ENCODE measurements at places on chromosomes 2 and 18.

DNA sequence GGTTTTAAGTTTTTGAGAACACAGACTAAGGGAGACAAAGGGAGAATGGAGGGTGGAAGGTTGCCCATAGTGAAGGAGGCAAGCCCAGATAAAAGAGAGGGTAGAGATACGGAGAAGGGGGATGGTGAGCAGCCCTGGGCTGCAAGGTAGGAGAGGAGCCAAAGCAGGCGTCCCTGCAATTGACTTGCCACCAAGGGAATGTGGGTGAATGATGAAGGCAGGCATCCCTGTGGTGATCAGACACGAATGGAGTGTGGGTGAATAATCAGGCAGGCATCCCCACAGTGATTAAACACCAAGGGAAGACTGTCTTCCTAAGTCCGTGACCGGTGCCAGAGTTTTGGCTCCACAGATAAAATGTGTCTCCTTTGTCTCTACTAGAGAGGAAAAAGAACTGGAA is 16.5 kb upstream of the ALPK2 start:
- DNase-seq: no peak

DNA sequence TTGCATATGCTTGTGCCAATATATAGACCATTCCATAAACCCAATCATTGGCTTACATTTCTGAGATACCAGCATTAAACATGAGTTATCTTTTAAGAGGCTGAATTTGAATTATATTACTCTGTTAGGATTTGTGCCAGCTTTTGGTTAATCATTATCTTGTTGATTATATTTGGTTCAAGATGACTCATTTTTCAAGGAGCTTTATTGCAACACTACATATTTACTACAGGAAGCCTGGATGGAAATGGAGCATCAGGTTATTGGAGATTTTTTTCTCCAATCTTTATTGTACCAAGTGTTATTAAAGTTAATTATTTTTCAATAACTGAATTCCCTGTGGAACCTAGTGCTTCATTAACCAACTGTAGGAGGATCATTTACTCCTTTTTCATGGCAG is 26.4 kb downstream of the EML4 start:
- DNase-seq: no peak

- no peak for DNase-seq
These were observed 379.1 kb downstream of the MEIS1 start for GRCh38 chr2:66813976-66814375.

GRCh38 chr2:221166292-221166691 is 405.8 kb downstream of the EPHA4 start:
- DNase-seq: no peak

- no peak for DNase-seq
These were observed 37.2 kb downstream of the GALNT1 start for GRCh38 chr18:35618696-35619095.

- DNase-seq: no peak
These were observed 114.8 kb upstream of the ZNF236 start for GRCh38 chr18:76707534-76707933.

GRCh38 chr2:63571291-63571690 is 17.0 kb downstream of the WDPCP start:
- DNase-seq: no peak

DNA sequence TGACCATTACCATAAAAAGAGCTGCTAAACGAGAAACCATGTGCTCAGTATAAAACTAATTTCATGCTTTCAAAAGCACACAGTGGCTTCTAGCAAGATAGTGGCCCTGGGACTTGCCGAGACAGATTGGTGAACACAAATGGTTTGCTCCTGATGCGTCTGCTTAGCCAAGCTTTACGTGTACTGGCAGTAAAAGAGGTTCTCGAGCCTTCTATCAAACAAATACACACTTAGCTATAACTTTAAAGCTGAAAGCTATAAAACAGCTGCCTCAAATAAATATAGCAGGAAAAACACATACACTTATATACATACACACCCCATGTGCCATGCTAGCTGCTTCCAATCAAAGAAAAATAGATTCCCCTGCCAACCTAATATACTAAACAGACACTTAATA is 117.0 kb downstream of the ZNF385B start:
- DNase-seq: no peak
